ENCODE measurements at places on chromosomes 12 and 14.
A peak's percentile ranks its signal among the peaks of the same experiment; 100 is the strongest.

GRCh38 chr12:121330692-121331091, 21.5 kb downstream of the ANAPC5 start:
- DNase-seq = no peak

- DNase-seq = no peak
These were observed 816 bp upstream of the SLC8A3 start for GRCh38 chr14:70189456-70190077.

GRCh38 chr14:66038212-66038611, 448.0 kb upstream of the CCDC196 start:
- no peak for DNase-seq

GRCh38 chr12:61891632-61892031, 368.6 kb upstream of the USP15 start:
- no peak for DNase-seq

DNA sequence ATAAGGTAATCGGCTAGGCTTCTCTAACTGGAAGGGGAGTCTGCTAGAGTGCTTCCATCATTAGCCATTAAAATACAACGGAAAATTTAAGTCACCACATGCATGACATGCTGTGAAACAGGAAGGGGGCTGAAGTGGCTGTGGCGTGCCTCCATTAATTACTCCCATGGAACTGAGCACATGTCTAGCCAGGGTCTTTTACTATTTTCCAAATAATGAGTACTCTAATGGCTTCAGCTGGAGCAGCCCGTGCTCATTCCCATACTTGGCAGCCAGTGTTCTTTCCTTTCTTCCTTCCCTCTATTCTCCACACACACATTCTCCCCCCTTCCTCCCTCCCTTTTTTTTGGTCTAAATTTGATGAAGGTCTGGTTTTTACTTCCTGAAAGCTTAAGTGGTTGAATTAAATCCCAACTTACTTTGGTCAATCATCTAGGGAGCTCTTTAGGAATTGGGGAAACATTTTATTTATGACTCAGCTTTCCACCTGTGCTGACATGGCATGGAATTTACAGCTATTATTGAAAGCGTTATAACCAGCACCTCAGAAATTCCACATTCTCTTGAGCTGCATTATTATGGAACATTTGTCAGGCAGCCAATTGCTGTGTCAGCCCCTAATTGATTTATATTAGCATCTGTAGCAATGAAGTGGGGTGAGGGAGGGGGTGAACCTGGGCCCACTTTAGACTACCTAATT, 72.3 kb downstream of the LRIG3 start:
- no peak for DNase-seq

DNA sequence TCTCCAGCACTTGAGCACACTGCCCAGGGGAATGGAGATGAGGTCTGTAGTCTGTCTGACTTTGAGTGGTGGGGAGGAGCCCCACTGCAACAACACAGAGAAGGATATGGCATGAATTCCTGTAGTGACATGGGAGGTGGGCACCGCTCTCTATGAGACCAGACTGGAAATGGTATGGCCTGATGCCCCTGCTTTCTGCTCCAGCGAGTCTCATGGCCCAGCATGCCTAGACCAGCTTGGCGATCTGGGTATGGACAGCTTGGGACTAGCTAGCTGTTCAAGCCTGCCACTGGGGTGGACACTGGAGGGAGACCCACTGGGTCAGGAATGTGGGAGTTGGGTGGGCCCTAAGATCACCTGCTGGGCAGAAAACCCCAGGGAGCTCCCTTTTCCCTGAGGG, 477.8 kb upstream of the SEL1L start:
- DNase-seq = no peak

DNA sequence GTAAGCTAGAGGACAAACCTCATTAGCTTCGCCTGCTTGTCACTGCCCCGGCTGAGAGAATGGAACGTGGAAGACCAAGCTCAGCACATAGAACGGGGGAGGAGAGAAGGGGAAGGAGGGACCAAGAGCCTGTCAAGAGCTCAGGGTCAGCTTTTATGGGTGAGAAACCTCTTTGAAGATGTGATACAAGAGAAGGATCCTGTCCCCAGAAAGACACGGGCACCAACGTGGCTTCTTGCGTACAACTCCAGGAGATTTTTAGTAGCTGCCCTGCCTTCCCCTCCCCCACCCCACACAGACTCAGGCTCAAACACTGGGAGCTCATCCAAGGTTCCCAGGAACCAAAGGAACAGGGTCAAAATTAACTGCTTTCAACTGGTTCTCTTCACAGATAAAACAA, 34.7 kb downstream of the APPL2 start:
- DNase-seq = no peak

DNA sequence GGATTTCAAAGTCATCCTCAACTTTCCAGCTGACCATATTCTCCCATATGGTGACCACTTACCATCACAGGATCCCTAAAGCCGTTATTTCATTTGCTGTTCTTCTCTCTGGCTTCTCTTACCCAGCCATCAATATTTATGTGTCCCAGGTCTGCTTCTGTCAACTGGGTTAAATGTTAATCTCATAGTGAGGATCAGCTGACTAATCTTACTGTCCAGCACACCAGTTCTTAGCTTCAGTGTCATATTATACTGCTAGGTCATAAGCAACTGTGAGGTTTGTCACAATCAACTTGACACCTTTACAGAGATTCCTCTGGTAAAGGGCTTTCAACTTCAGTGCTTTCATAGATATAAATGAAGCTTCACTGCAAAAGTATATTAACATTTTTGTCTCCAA, 294.4 kb downstream of the DIO2 start:
- no peak for DNase-seq

DNA sequence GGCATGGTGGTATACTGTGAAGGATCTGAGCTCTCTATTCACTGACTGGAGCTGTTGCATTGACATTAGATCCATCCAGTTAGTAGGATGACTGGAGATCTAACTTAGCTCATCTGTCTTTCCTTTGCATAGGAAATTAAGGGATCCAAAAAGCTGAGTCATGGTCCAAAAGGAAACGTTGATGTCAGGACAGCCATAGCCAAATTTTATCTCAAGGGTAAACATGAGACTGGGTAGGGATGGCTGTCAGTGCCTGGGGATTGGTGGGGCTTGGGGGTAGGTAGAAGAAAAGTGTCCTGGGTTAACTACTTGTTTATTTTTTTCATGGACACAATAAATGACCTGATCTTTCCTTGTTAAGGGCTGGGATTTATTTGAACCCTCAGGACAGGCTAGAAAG, 4.6 kb downstream of the FAM177A1 start:
- DNase-seq = peak; percentile 55

DNA sequence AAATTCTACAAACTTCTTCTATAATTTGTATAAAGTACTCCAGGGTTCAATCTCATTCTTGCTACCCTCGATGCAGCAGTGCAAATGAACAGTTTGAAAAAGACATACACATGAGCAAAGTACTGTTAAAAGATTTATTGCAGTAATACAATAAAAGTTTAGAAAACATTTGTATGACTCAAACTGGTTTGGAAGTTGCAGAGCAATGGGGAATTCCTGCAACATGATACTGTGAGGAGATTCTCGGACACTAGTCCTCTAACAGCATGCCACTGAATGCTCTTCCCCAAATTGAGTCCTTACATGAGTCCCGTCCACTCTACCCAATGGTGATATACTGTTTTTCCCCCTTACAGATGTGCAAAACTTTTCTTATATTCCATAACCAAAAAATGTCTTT, 45.4 kb downstream of the ATG14 start:
- DNase-seq = peak; percentile 63

DNA sequence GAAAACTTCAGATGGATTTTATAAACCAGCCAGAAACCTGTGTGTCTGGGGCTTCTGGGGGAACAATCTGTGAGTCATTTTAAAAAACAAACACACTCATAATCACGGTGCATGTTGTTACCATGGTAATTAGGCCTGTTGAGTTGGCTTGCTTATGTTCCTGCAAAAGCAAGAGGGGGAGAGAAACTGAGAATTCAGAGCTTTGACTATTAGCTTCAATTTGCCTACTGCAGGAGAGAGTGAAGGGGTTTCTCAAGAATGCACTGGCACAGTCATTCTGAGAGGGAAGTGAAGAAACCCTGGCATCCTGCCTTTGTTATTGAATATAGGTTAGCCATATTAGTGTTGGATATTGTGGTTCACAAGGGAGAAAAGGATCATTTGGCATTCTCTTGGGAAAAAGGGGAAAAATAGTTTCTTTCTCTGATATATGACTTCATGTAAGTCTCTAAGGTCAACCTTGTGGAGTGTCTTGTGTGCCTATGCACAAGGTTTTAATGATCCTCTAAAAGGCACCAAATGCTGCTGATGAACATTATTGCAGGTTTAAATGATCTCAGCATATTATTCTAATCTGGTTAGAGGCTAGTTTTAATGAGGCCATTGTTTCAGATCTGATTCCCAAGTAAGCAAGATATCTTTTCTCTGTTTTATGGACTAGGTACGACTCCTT, 12.9 kb downstream of the GNG2 start:
- peak; percentile 92 for DNase-seq

- DNase-seq = peak; percentile 29
These were observed 55.6 kb upstream of the PPP2R5C start for GRCh38 chr14:101705733-101706508.

DNA sequence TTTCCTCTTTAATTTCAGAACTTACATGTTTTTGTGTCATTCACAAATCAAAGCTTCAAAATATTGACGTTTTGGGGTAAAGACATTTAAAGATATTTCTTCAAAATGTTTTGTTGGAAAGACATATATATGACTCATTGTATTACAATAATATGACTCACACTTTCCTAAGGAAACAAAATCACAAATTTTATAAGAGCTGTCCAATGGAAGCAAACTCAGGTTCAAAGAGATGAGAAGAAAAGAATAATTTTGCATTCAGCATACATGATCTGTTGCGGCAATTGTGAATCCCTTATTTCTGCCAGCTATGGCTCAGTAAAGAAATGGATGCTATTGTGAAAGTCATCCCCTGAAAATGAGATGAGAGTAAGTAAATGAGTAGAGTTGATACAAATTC, 82.7 kb downstream of the GRIP1 start:
- no peak for DNase-seq

DNA sequence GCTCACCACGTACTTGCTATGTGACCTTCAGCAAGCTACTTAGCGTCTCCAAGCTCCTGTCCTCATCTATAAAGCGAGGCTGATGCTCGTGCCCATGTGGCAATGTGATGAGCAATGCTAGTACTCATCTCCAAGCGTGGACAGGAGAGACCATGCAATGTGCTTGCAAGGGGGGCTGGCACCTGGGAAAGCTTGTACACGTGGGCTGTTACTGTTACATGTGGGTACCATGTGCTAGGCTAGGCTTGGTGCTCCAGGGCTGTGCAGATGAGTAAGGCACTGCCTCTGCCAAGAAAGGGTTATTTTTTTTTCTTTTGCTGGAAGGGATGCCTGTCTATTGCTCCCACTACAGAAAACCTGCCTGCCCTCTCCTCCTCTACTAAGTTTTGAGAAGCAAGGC, 46.6 kb downstream of the TSPAN11 start:
- peak; percentile 25 for DNase-seq

- peak; percentile 24 for DNase-seq
These were observed 128.2 kb downstream of the KLHL28 start for GRCh38 chr14:44833376-44834060.

- peak; percentile 66 for DNase-seq
These were observed 8.1 kb downstream of the LRRC43 start for GRCh38 chr12:122190842-122191668.

DNA sequence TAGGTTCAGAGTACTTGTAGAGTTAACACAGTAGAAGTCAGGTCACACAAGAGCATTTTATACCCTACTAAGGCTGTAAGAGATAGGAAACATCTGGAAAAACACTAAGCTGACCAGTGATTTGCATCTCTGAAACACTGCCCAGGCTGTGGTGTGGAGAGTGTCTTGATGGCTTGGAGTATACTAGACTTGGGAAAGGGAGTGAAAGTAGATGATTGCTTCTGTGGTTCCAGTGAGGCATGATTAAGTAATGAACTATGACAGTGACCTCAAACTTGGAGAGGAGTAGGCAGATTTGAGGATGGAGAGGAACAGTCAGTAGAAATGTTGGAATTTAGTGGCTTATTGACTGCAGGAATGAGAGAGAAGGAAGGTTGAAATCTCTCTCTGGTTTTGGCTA, 201.2 kb downstream of the FLRT2 start:
- DNase-seq = peak; percentile 48

DNA sequence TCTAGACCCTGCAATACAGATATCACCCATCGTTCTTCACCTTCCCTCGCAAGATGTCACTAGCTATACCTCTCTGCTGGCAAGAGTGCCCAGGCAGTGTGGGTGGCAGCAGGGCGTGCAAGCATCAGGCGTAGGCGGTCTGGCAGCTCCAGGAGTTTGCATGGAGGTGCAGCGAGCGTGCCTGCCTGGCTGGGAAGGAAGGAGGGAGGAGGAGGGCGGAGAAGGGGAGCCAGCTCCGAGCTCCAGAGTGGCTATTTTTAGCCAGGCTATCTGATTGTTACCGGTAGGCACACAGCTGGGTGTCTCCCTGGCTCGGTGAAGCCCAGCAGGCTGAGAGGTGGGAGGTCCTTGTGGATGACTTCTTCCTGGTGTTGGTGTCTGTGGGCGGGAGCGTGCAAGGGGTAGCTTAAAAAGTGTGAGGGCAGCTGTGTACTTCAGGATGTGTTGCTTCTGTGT, 6.2 kb downstream of the FOXJ2 start:
- DNase-seq = peak; percentile 76

GRCh38 chr14:24056800-24057184, 5.0 kb downstream of the CARMIL3 start:
- no peak for DNase-seq

DNA sequence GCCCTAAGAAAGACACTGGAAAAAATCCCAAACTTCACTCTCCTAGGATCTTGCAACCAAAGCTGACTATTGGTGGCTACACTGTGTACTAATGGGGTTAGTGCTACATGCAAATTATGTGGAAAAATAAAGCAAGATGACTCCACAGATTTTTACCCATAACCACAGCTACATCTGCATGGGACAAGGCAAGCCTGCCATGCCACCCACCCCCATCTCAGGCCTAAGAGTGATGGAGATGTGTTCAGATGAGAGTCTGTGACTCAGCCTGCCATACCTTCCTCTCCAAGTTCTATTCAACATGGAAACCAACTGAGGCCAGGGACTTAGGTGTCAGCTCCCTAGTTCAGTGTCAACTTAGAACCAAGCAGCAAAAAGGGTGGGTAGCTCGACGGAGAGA, 206.2 kb downstream of the PELI2 start:
- DNase-seq = no peak

DNA sequence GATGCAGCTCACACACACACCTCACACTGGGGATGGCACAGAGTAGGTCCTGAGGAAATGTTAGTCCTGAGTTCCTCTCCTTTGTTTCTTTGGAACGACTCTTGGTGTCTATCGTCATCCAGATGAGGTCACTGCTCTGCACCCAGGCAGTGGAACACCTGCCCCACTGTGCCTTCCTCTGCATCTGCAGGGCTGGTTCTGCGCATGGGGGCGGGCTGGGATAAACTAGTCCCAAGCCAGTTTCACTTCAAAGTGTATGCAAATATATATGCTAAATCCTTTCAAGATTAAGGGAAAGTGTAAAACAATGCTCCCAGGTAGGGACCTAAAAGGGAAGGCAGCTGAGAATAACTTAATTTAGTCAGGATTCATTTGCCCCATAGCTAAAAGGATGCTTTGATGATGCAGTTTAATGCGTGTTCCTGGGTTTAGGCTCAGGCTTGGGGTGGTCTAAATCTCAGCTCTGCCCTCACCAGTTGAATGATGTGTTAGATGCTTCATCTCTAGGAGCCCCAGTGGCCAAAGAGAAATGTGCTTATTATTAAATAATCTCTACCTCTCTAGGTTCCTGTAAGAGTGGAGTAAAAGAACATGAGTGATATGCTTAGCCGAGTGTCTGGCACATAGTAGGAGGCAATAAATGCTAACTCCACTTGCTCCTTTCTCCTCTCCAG, 47.1 kb upstream of the OVCH1 start:
- DNase-seq = no peak

GRCh38 chr14:57833323-57833722, 32.6 kb downstream of the SLC35F4 start:
- peak; percentile 95 for DNase-seq

GRCh38 chr12:11702959-11703358, 53.5 kb downstream of the ETV6 start:
- DNase-seq = no peak
